Stimulated activated CD4-positive, alpha-beta T cell treated with anti-CD3 and anti-CD28 coated beads, Interleukin-1b, Interleukin-23, amount 100 ng/mL, for 1 hour (primary cell): ENCODE measurements at places on chromosomes 2 and 18.

DNA sequence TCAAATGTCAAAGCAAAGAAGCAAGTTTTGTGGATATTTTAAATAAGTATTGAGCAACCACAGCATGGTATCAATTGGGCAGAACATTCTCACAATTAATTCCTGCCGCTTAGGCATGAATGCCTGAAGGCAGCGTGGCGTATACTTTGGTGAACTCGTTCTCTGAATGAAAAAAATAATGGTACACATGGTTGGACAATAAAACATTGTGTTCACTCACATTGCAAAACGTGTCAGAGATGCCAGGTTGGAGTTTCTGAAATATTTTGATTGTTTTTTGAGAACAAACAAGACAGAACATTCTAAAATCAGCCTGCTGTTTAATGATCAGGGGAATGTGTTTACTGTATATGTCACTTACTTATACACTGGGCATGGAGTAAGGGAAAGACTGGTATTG lies 254.2 kb downstream of the CDH2 start:
- DNase-seq = no peak

DNA sequence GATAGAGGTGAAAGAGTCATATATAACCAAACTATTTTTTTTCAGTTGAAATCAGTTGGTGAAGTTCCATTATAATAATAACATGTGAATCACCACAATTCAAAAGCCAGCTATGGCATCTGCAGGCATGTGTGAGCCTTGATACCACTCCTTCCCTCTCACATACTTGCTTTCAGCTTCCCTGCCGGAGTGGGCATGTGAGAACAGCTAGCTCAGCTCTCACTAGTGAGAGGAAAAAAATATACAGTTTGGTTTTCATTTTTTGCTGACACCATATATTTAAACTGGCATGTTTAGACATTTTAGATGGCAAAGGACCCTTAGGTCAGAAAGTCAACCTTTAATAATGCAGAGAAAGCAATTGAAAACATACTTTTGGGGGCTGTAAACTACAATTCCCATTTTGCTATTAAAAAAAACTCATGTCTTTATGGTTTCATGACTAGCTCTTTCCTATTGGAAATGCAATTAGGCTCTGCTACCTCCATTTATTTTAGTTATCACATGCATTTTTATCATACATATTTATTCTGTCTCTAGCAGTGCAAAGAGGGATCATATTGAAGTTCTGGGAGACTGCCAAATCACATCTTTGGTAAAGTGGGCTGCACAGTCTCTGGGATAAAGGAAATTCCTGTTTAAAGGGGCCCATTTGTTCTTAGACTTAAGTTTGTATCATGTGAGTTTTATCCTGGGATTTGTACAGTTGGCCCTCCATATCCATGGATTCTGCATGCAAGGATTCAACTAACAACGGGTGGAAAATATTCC lies 33.2 kb upstream of the SLC40A1 start:
- DNase-seq = no peak

DNA sequence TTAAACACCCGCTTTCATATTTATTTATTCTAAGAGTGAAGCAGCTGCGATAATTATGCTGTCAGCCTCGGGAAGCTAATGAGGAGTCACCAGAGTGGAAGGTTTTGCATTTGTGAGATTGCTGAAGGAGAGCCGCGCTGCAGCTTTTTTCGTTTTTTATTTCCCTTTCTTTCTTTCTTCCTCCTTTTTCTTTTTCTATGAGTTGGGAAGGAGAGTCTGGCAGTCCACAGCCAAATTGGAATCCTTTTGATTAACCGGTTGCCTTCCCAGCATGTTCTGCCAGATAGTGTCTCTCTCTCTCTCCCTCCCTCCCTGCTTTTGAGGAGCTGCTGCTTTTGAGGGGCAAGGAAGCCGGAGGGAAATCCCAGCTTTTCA lies 82.1 kb downstream of the CDK15 start:
- DNase-seq = no peak

DNA sequence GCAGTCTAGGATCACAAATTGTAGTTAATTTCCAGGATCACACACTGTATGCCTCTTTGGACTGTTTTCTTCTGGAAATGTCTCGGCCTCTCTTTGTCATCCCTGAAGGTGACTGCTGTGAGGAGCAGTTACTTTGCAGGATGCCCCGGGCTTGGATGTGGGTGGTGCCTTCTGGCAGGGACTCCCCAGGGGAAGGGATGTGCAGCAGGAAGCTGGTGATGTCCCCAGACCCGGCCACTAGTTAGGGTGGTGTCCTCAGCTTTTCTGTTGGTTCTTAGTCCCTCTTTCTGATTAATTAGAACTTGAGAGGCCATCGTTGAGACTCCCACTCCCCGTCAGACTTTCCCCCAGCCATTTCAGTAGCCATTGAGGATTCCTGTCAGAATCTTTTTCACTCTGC lies 286.6 kb upstream of the HDAC4 start:
- no peak for DNase-seq

DNA sequence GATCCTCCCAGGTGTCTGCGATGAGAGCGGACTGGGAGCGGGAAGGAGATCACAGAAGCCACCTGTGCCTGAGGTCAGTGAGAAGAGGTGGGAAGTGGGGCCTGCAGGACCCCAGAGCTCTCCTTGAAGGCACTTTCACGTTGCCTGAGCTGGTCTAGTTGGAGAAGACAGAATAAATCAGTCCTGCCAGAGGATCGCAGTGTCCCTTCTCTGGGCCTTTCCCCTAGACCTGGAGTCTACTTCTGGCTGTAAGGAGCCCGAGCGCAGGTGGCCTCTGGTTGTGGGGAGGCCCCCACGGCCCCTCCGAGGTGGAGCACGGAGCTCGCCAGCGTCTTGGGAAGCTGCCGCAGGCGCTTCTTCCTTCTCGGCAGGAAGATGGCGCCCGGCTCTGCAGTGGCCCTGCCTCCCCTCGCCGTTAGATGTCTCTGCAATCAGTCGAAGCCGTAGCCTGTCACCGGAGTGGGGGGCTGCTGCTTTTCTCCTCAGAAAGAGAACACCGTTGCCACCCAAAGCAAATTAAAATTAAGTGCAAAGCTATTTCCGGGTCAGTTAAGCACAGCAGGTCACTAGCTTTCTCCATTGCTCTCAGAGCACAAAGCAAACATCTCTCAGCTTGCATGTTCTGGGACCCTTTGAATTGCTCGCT lies 212.0 kb upstream of the MYT1L start:
- no peak for DNase-seq

GRCh38 chr2:203997980-203998809 lies 61.6 kb downstream of the ICOS start:
- no peak for DNase-seq

GRCh38 chr18:69774831-69775230 lies 172.8 kb downstream of the CD226 start:
- DNase-seq = no peak

DNA sequence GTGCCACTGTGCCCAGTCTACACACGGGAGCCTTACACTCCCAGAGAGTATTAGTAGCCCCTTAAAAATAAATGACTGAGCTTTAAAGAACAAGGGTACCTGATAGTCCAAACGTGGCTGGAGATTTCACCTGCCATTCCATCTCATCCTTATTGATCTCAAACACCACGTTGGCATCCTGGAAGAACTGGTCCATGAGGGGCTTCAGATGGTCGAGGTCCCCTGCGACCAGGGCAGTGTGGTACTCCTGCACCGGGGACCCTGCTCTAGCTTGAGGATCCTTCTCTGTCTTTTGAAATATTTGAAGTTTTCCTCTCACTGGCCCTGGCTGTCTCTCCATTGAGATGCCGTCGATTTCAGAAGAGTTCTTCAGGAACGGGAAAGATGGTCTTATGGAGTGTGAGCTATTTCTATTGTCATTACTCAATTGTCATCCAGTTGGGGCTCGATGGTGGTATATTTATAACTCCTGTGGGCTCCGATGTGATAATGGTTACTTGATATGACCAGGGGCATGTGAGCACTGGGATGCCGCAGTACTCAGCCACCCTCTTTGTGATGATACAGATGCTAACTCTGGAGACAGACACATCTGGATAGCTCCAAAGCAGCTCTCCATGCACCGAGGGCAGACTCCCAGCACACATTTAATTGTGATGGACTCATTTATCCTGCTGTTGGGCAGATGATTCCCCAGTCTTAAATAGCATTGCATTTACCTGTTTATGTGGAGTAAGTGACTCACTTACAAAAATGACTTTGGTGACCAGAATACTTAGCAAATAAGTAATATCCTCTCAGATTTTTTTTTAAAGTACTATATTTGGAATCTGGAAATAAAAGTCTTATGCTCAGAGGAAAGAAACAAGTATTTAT lies 22.8 kb downstream of the ASB18 start:
- no peak for DNase-seq
